Liver (tissue), 10 donors: ENCODE measurements at places on chromosomes 7 and 10. TPM values are rescaled to one million over a fixed set of nuclear protein-coding genes. Genes with fewer than 3 reads are reported as not detected.
A peak's percentile ranks its signal among the peaks of the same experiment; 100 is the strongest.

DNA sequence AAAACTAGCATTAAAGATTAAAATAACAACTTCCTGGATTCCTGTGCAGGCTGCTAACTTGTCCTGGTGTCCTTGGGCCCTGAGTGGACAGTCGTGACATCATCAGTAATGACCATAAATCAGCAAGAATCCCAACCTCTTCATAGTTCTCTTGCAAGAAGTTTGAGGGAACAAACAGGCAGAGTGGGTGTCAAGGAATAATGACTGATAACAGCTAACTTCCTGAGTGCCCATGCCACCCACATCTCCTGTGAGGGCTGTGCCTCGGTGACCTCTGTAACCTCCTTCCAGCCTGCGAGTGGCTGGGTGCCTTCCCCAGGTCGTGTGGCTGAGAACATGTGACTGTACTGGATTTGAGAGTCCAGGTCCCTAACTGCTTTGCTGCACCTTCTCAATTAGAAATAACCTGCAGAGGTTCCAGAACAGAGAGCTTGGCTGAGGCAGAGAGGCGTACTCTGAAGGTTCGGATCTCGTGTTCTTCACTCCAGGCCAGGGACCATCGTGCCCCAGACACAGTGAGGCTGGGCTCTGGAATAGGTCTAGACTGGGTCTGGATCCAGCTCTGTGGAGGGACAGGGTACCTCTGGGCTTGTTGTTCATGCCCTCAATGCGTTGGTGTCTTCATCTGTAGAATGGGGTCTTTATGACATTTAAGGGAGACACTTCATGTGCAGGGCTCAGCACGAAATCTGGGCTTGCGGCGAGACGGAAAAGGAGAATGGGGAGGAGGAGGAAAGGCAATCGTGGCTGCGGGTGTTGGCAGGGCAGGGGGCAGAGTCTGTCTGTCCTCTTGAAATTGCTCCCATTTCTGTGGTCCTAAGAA, 313.1 kb upstream of the ZNF32 start:
- no peaks in the 10 kb centered on the region for H3K36me3 ChIP-seq
- DNase-seq: peak; percentile 32
- H3K4me3 ChIP-seq: no peak overlapping the region
- peak overlapping the region; percentile 44 for H3K27ac ChIP-seq

Gene FZD1
- total RNA-seq: 3.8 TPM

GRCh38 chr7:80699721-80700256, 61.3 kb downstream of the CD36 start:
- H3K27me3 ChIP-seq: peaks cover 8% of the 10 kb centered on the region
- peaks cover 2% of the 10 kb centered on the region for H3K4me1 ChIP-seq
- DNase-seq: no peak

Gene CNTNAP2
- total RNA-seq: 0.14 TPM

DNA sequence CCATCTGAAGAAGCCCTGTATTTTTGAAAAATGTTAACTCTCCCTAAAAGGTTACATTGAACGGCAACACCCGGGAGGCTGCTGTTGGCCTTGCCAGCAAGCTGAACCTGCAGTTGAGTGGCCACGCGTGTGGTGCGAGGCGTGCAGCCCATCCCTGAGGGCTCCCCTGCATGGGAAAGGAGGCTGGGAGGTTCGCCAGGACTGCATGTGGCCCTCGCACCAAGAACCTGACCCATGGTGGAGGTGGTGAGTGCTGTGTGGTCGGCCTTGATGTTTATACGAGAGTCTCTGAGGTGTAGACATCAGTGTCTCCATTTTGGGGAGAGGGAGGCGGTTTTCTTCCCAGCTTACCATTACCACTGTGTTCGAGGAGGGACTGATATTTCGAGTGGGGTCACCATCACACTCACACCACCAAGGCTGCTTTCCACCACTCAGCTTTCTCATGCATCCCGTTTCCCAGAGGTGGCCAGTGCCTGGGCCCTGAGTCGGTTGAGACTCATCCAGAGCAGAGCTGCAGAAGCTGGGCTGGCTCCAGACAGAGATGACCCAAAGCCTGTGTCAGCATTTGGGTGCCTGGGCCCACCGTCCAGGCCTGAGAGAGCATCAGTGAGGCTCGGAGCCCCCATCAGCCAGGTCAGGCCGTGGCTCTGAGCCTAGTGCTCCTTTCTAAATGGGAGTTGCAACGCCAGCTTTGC, 222.6 kb downstream of the EBF3 start:
- H3K4me3 ChIP-seq: no peak overlapping the region
- DNase-seq: peak; percentile 21
- H3K27me3 ChIP-seq: no peaks in the 10 kb centered on the region
- H3K4me1 ChIP-seq: peaks cover 7% of the 10 kb centered on the region

DNA sequence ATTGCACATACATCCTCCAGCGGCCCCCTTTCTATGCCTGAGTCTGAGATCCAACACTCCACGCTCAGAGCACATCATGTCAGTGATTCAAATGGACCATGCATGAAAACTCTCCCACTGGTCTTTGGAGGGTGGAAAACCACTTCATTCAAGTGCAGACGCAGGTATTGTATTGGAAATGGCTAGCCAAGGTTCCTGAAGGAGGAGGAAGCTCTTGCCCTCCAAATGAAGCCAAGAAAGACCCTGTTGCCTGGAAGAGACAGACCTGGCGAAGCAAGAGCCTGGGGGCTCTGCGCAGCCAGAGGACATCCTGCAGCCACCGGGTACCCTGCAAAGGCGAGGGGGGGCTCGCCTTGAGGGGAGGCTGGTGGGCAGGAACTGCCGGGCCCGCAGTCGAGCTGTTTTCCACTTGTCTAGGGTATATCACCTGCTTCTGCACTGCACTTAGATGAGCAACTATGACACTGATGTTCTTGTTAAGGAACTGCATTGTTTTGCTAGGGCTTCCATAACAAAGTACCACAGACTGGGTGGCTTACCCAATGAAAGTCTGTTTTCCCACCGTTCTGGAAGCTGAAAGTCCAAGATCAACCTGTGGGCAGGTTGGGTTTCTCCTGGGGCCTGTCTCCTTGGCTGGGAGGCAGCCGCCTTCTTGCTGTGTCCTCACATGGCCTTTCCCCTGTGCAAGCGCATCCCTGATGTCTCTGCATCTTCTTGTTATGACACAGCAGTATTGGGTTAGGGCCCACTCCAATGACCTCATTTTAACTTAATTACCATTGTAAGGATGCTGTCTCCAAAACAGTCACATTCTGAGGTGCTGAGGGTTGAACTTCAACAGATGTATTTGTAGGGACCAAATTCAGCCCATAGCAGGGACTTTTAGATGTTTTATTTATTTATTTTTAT, 233.4 kb downstream of the ARHGAP12 start:
- H3K27me3 ChIP-seq: no peaks in the 10 kb centered on the region
- no peak overlapping the region for H3K27ac ChIP-seq
- H3K4me1 ChIP-seq: no peaks in the 10 kb centered on the region
- DNase-seq: no peak
- H3K36me3 ChIP-seq: no peaks in the 10 kb centered on the region
- H3K4me3 ChIP-seq: no peak overlapping the region

DNA sequence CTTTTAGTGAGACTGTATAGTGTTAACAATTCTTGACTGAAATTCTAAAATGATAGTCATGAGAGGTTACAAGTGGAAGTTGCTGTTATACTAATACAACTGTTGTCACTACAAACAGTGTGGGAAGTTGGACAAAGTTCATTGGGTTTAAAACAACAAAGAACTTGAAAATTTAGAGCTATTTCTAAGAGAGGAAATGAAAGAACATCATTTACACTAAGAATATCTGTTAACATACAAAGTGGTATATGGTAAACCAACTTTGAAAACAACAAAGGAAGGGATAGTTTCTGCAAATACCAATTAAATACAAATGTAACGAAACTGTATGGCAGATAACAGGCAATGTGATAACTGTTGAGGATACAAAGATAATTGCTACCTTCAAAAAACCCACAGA, 11.6 kb downstream of the MTPN start:
- H3K36me3 ChIP-seq: no peaks in the 10 kb centered on the region
- no peaks in the 10 kb centered on the region for H3K27me3 ChIP-seq
- H3K4me3 ChIP-seq: no peak overlapping the region
- DNase-seq: no peak

DNA sequence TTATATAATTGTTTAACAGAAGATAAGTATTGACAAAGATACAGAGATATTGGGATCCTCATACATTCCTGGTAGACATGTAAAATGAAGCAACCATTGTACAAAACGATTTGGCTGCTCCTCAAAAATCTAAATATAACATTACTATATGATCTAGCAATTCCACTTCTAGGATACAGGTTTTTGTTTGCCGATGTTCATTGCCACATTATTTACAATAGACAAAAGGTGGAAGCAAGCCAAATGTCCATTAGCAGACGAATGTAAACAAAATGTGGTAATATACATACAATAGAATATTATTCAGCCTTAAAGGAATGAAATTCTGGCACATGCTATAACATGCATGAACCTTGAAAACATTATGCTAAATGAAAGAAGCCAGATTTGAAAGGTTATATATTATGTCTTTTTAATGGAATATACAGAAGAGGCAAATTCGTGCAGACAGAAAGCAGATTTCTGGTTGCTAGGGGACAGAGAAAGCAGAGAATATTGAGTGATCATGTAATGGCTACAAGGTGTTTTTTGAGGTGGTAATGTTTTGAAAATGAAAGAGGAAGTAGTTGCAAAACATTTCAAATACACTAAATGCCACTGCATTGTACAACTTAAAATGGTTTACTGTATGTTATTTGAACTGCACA, 44.9 kb downstream of the POLR1F start:
- no peaks in the 10 kb centered on the region for H3K36me3 ChIP-seq
- no peak overlapping the region for H3K27ac ChIP-seq
- H3K4me3 ChIP-seq: no peak overlapping the region
- no peak for DNase-seq
- no peaks in the 10 kb centered on the region for H3K27me3 ChIP-seq

- peak; percentile 4 for DNase-seq
- H3K36me3 ChIP-seq: no peaks in the 10 kb centered on the region
- no peaks in the 10 kb centered on the region for H3K4me1 ChIP-seq
These were observed 13.0 kb upstream of the C10orf90 start for GRCh38 chr10:126683466-126683865.

- DNase-seq: no peak
- no peaks in the 10 kb centered on the region for H3K27me3 ChIP-seq
- no peaks in the 10 kb centered on the region for H3K36me3 ChIP-seq
- H3K4me3 ChIP-seq: no peak overlapping the region
These were observed 4.1 kb upstream of the TAS2R5 start for GRCh38 chr7:141785706-141786552.

GRCh38 chr7:99105756-99106155, 38.2 kb downstream of the SMURF1 start:
- peak overlapping the region; percentile 18 for H3K27ac ChIP-seq
- no peaks in the 10 kb centered on the region for H3K27me3 ChIP-seq
- no peak for DNase-seq
- H3K4me1 ChIP-seq: peaks cover 5% of the 10 kb centered on the region
- H3K4me3 ChIP-seq: no peak overlapping the region

DNA sequence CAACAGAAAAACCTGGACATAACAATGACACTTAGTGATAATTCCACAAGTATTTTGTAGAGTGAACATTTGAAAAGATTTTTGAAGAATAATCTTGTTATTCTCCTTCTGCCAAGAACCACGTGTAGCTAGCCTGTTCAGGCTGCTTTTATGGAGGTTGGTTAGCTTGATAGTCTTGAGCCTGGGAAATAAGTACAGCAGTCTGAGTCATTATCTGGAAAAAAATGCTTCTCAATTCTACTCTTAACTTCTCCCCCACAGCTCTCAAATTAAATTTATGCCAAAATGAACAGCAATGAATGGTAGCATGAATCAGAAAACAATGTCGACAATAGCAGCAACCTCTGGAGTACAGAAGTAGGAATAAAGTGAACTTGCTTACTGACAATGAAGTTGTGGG, 63.2 kb downstream of the GPR37 start:
- DNase-seq: no peak
- H3K36me3 ChIP-seq: no peaks in the 10 kb centered on the region

GRCh38 chr10:79312601-79313187, 34.6 kb upstream of the PPIF start:
- DNase-seq: no peak
- H3K27ac ChIP-seq: no peak overlapping the region
- no peaks in the 10 kb centered on the region for H3K27me3 ChIP-seq
- peaks cover 49% of the 10 kb centered on the region for H3K36me3 ChIP-seq
- no peaks in the 10 kb centered on the region for H3K4me1 ChIP-seq
